ENCODE measurements at places on chromosomes 7 and 10.

DNA sequence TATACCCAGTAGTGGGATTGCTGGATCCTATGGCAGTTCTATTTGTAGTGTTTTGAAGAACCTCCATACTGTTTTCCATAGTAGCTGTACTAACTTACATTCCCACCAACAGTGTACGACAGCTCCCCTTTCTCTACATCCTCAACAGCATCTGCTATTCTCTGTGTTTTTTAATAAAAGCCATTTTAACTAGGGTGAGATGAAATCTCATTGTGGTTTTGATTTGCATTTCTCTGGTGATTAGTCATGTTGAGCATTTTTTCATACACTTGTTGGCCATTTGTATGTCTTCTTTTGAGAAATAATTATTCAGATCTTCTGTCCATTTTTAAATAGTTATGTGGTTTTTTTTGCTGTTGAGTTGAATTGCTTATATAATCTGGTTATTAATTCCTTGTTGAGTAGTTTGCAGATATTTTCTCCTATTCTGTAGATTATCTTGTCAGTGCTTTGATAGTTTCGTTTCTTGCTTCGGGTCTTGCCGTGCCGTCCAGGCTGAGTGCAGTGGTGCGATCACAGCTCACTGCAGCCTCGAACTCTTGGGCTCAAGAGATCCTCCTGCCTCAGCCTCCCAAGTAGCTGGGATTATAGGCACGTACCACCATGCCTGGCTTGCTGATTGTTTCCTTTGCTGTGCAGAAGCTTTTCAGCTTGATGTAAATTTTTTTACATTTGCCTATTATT, 12.0 kb downstream of the MTG1 start:
- DNase-seq: no peak

- DNase-seq: no peak
Measured at GRCh38 chr10:28478646-28479045, 54.3 kb upstream of the WAC start.

GRCh38 chr10:131198401-131198800, 113.1 kb downstream of the TCERG1L start:
- DNase-seq: no peak

- no peak for DNase-seq
Measured at GRCh38 chr7:7203813-7204575, 21.6 kb downstream of the C1GALT1 start.

GRCh38 chr7:117916309-117916708, 43.1 kb upstream of the CTTNBP2 start:
- no peak for DNase-seq

DNA sequence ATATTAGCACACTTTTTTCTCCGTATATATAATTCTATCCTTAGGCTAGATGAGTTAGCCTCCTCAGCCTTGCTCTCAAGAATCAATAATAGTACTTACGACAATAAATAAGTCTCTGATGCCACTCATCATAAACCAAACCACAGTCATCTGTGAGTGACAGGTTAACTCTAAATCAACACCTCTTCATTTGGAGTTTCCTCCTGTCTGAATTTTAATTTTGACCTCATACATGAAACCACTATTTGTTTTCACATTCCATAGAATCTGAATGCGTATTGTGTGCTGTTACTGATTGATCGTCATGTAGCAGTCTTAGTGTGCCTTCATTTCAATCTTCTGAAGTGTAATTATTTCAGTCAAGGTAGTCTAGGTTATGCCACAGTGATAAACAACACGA, 85.8 kb downstream of the HGF start:
- no peak for DNase-seq

GRCh38 chr10:102549549-102549948, 45.8 kb downstream of the SUFU start:
- DNase-seq: no peak

DNA sequence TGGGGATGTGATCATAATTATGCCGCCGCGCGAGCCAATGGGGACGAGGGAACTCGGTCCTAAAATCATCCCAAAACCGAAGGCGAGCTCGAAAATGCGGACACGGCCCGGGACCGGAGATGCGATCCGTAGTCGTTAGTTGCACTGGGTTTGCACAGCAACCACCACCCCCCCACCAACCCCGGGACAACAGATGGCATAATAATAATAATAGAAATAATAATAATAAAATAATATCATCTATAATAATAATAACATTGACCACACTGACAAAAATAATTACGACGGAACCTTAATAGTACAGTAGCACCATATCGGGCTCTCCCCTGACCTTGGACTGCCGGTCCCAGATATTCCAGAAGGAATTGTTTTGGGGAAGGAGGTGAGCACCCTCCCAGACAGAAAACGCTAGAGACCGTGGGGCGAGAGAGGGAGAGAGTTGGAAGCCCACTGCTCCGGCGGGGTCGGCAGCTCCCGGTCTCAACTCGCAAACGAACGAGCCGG, 1.1 kb upstream of the EMX2 start:
- DNase-seq: no peak

DNA sequence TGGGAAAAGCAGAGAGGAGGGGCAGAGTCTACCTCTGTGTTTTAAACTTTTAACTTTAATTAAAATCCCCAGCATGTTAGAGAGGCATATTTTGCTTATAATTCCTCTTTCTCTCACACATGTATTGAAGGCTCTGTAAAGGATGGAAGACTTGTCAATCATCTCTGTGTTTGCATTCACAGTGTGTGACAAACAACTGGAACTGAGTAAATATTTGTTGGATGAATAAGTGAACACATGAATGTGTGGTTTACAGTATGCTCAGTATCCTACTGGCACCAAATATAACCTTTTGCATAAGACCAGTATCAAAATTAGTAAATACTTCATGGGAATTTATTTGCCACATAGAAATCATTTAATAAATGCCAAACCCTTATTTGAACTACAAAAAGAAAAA, 829.0 kb downstream of the GRID1 start:
- DNase-seq: no peak

- no peak for DNase-seq
Measured at GRCh38 chr7:11469028-11469745, 362.8 kb downstream of the THSD7A start.

DNA sequence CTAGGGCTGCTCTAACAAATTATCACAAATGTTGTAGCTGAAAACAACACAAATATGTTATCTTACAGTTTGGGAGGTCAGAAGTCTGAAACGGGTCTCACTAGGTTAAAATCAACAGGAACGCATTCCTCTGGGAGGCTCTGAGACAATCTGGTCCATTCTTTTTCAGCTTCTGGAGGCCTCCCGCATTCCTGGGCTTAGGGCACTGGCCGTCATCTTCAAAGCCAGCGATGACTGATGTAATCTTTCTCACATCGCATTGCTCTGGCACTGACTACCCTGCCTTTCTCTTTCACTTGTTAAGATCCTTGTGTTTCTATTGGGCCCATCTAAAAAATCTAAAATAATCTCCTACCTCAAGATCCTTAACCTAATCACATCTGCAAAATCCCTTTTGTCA, 1071.5 kb upstream of the C7orf33 start:
- DNase-seq: no peak

DNA sequence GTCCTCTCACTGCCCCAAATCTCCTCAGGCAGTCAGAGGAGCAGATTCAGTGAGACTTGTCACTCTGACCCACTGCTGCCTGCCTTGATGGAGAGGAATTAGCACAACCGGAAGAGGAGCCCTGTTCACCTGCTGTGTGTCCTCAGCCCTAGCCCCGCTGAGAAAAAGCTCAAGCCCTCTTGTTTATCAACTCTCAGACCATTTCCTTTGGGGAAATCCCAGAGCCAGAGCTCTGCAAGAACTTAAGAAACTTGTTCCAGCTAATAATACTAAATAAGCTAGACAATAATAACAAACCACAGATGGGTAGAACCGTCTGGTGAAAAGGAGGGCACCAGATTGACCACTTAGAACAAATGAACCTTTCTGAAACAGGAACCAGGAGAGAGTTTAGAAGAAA, 37.7 kb upstream of the ITGB1 start:
- DNase-seq: no peak

GRCh38 chr10:34994565-34995142, 95.5 kb downstream of the CUL2 start:
- peak; percentile 22 for DNase-seq

- no peak for DNase-seq
Measured at GRCh38 chr10:59524348-59524747, 162.0 kb upstream of the FAM13C start.

DNA sequence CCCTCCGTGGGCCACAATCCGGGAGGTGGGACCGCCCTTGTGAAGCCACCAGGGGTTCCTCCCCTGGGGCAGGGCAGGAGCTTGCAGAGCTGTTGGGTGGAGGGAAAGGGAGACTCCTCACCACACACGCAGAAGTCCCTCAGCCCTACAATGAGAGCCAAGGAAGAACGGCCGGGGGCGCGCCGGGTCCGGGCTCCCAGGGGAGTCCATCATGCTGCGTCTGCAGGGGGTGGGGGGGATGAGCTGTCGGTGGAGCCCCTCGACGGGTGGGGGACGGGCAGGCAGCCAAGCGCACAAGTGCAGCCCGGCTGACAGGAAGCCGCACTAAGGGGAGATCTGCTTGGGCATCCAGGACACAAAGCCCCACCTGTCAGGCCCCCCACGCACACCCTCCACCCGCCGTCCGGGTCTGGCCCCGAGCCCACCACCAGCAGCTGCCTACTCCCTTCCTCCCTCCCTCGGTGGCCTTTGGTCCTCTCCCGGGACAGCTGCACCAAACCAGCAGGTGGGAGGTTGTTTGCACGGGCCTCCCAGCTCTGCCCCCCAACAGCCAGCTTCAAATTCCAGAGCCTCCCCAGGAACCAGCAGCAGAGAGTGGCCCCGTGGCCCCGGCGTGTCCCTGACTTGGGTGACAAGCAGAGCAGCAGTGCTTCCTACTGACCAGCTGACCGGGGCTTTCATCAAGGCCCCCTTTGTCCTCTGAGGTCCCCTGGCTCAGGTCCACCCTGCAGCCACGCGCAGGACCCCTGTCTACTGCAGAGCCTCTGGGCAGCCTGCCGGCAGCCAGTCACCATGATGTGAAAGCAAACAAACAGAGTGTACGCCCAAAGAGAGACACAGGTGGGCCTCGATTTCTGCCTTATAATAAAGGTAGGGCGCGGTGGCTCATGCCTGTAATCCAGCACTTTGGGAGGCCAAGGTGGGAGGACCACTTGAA, 50.3 kb downstream of the HIP1 start:
- DNase-seq: no peak

GRCh38 chr10:75008952-75009351, 102.5 kb upstream of the SAMD8 start:
- DNase-seq: no peak

DNA sequence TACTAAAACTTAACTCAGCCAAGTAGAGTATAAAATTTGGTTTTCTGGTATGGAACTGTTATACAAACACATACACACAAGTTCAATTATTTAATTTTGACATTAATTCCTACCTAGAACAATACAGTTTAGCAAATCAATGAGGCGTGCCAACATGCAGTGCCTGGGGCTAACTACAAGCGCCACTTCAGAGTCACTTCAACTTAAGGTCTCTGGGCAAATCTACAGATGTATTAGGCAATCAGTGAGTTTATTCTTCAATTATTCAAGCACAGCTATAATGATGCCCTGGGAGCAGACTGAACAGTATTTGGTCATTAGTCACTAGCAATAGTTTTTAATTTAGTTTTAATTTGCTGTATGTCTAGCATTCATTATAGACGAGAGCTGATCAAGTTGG, 51.6 kb downstream of the HIBADH start:
- DNase-seq: no peak

DNA sequence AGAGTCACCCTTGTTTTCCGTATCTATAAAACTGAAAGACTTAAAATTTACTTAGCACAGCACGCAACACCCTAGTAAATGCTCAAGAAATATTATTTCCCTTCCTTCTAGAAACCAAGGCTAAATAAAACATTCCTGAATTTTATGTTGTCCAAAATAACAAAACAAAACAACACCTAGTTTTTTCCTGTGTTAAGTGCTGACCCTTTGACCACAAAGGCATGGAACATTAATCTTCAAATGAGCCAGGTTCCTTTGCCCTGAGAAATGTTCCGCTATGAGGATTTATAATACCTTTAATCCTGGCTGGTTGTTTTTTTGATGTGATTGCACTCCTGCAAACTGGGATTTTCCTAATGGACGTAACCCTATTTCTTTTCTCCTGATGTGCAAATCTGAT, 29.0 kb upstream of the DGKI start:
- DNase-seq: no peak

- no peak for DNase-seq
Measured at GRCh38 chr10:133083422-133084100, 4.2 kb upstream of the ADGRA1 start.

- no peak for DNase-seq
Measured at GRCh38 chr7:135320268-135320667, 86.6 kb downstream of the STRA8 start.

GRCh38 chr7:130500910-130501309, 9.0 kb downstream of the MEST start:
- no peak for DNase-seq

DNA sequence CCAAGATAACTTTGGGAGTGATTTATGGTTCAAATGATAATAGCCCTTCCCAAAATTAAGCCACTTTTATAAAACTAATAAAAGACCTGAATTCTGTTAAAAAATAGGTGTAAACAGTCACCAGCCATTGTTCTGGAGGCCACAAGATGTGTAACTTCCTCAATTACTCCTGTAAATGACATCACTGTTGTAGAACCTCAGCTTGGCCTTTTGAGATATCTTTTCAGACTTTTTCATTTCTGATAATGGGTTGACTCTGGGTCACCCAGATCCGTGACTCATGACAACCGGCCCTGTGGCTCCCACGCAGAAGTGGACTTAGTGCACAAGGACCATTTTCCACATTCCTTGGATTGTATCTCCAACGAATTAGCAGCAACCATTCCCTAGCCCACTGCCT, 106.6 kb downstream of the DKK1 start:
- DNase-seq: no peak

GRCh38 chr10:129280155-129280502, 186.9 kb upstream of the MGMT start:
- DNase-seq: no peak

DNA sequence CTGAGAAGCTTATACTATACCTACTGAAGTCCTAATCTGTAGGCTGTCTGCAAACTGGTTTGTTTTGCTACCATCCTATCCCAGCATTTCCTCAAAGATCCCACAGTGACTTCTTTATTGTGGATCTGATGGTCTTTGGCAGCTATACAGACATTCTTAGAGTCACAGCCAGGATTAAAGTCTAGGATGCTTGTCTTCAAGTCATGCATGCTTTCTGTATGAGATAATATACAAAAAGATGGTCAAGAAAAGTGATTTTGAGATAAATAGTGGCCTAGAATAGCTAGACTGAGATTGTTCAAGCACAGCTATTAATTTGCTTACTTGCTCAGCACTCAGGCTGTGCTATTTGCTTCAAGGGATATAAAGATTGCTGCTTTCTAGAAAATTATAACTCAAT, 454.4 kb downstream of the AUTS2 start:
- no peak for DNase-seq

All from stimulated activated CD4-positive, alpha-beta T cell treated with anti-CD3 and anti-CD28 coated beads, Interleukin-12 subunit alpha, Interleukin-12 subunit beta, amount 100 ng/mL, for 4 hours (primary cell).